ENCODE measurements at places on chromosomes 5 and 9. TPM values are rescaled to one million over a fixed set of nuclear protein-coding genes. Genes with fewer than 3 reads are reported as not detected.

DNA sequence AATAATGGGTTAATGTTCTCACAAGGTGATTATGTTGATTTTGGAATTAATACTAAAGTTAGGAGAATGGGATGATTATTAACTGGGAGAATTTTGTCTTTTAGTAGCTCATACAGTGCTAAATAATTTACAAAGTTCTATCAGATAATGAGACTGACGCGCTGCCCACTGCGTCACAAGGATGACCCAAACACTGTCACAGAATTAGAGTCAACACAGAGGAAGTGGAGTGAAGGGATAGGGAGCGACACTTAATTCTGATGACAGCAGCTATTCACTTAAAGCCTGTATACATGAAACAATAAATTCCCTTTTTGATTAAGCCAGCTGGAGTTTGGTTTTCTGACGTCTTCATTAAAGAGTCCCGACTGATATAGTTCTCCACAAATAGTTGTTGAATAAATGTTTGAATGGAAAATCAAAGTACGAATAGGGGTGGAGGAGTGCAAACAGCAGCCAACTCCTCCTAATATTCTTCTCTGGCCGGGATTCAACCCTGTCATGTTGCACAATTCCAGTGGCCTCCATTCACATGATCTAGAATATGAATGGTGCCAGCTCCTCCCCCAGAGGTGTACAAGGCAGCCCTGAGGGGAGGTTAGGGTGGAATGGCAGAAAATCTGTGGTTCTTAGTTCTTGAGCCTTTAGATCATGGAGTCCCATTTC, 140.3 kb downstream of the PCSK1 start:
- DNase-seq: no peak

- no peak for DNase-seq
Observed at GRCh38 chr5:159660401-159660800, 255.9 kb upstream of the ADRA1B start.

DNA sequence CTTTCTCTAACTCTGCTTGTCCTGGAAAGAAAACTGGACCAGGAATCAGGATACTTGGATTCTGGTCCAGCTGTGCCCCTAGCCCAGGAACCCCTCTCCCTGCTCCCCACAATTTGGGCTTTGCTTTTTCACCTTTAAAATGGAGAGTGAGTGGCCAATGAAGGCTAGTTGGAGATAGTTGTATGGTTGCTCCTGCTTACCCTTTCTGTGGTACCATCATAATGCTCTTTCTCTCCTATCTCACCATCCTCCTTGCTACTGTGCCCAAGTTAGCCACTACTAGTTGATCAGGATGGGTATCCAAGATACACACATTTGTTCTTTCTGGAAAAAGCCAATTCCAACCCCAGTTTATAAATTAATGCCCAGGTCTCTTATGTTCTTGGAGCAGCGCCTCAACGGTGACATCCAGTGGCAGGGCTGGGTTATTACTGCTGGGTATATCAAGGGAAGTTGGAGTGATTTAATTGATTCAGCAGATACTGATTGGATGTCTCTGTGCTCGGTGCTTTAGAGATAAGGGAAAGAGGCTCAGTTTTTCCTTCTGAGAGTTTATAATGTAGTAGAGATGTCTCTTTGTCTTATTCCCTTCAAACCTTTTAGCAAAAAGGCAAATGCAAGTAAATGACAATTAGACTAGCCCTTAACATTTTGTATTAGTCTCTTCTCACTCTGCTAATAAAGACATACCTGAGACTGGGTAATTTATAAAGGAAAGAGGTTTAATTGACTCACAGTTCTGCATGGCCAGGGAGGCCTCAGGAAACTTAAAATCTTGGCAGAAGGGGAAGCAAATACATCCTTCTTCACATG, 38.5 kb downstream of the FAXDC2 start:
- DNase-seq: peak; percentile 31

Gene DMRT1
- not detected for total RNA-seq

Gene PCDHB10
- total RNA-seq: 7.0 TPM
